ENCODE measurements at places on chromosomes 4 and X.

DNA sequence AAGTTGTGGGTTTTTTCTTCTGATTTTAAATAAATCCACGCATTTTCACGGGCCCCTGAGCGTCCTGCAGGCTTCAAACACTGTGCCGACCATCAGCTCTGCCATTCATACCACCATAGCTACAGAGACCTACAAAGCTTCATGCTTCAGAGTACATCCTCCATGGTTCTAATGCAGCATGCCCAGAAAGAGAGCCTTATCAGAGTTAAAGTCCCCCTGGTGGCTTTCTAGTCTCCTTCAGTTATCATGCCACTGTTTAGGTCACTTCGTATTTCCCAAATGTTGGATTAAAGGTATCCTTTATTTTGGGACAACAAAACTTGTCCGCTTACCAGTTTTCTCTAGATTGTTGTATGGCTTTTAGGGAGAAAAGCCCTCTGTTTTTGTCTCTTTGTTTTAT, 66.7 kb upstream of the VCX2 start:
- DNase-seq: no peak

GRCh38 chr4:149047368-149047767, 605.2 kb upstream of the NR3C2 start:
- DNase-seq: no peak

DNA sequence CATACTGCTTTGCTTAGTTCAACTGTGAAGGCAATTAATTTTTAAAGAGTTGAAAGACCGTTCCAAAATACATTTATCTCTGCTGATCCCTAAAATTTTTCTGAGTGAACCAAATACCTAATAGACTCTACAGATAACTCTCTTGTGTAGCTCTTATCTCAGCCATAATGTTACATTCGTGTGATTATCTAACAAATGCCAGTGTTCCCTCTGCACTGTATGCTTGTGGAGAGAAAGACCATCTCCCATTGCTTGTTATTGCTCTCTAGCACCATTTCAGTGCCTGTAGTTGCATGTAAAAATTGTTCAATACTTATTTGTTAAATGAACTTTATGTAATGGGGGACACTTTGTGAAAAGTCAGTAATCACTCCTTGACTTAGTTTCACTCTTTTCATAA, 81.3 kb upstream of the ATOH1 start:
- no peak for DNase-seq

DNA sequence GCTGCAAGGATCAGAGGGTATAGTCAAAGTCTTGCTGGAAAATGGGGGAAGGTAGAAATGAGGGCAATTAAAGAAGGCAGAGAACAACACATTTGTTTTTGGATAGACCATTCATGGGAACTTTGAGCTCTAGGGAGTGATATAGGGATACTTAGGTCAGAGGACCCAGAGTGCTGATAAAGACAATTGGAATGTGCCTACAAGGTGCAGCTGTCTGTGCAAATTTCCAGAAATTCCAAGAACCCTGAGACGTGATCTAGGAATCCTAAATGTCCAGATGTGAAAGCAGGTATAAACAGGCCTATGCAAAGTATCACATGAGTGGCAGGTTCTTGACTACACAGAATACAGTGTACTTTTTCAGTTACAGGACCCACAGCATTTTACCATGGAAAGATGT, 24.2 kb downstream of the FNIP2 start:
- no peak for DNase-seq

DNA sequence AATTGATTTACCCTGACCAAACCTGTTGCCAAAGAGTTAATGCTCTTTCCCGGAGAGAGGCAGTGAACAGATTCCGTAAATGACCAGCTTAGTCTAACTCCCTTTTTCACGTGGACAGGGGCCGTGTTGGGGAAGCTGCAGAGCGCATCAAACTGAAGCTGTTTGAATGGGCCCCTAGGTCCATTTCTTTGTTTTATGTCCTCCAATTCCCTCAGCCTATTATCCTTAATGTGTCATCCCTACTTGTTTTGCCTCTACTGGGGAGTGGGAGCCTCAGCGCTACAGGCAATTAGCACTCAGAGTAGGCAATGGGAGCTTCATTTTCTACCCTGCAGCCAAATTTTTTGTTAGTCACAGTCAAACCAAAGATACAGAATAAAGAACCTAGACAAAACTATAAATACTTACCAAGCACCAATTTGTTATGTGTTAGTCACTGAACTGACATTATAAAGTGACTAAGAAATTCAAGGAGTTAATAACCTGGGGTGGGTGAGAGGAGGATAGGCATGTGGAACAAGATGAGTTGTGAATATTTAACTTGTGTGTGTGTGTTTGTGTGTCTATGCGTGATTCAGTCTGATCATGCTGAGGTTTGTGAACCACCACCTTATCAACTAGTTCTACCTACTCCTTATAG, 417.4 kb downstream of the PACRGL start:
- DNase-seq: no peak

- no peak for DNase-seq
Observed at GRCh38 chr4:16055471-16055870, 28.4 kb downstream of the PROM1 start.

DNA sequence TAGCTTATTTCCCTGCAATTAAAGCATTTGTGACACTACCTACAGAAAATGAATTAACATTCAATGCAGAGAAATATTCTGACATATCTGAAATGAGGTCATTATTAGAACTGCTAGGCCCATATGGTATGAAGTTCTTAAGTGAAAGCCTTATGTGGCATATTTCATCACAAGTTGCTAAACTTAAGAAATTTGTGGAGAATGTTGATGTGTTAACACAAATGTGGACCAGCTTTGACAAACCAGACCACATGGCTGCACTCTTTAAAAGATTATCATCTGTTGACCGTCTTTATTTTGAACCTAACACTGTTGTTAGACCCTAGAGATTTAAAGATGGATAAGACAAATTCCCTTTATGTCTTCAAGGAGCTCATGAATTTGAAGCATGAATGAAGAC, 1024.1 kb downstream of the RPA4 start:
- no peak for DNase-seq

- no peak for DNase-seq
Observed at GRCh38 chr4:183118141-183118540, 19.1 kb downstream of the WWC2 start.

- no peak for DNase-seq
Observed at GRCh38 chrX:79169484-79169883, 25.0 kb downstream of the GPR174 start.

GRCh38 chr4:13174001-13174400, 310.1 kb downstream of the RAB28 start:
- no peak for DNase-seq

DNA sequence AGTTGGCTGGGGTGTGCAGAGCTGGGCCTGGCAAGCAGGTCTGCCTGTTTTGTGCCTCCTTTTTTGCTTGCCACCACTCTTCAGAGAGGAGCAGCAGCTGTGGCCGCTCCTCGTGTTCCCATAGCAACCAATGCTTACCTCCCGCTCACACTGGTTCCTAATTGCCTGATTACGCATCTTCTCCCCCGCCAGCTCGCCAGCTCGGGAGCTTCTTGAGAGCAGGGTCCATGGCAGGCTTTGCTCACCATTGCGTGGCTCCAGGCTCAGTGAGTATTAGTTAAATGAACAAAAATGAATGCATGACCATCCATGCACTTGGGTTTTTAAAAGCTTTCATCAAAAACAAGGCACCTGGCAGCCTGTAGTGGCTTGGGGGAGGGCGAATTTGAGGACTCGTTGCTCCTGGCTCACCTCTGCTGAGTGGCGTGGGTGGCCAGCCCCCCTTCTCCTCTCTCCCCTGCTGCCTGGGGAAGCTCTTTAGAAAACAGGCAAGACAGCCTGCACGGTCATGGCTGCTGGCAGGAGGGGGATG, 14.2 kb upstream of the PJA1 start:
- DNase-seq: peak; percentile 90

- no peak for DNase-seq
Observed at GRCh38 chr4:48462363-48462762, 20.8 kb upstream of the SLC10A4 start.

- DNase-seq: peak; percentile 77
Observed at GRCh38 chr4:159400558-159401225, 297.8 kb downstream of the RAPGEF2 start.

- no peak for DNase-seq
Observed at GRCh38 chrX:119887721-119888425, 7.8 kb upstream of the AKAP14 start.

GRCh38 chr4:102324730-102325129, 20.6 kb downstream of the SLC39A8 start:
- no peak for DNase-seq

- DNase-seq: no peak
Observed at GRCh38 chr4:150080337-150080736, 2.1 kb downstream of the DCLK2 start.

- DNase-seq: no peak
Observed at GRCh38 chr4:134935320-134935719, 733.7 kb upstream of the PABPC4L start.

DNA sequence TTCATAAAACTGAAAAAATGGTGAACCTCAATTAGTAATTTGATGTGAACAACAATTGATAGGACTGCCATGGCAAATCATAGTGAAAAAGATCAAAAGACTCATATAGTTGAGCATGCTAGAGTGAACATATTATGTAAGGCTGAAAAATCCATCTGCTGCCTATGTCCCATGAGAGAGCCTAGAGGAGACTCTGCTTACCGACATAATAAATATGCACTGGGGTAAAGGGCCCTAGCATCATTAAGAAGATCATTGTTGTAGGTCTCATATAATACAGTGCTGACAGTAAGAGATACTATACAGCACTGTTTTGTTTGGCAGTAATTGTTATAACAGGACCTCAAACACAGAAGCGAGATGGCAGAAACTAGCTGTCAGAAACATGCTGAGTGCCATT, 229.0 kb downstream of the PABPC4L start:
- DNase-seq: no peak

- DNase-seq: no peak
Observed at GRCh38 chr4:16160457-16160856, 65.8 kb downstream of the TAPT1 start.

DNA sequence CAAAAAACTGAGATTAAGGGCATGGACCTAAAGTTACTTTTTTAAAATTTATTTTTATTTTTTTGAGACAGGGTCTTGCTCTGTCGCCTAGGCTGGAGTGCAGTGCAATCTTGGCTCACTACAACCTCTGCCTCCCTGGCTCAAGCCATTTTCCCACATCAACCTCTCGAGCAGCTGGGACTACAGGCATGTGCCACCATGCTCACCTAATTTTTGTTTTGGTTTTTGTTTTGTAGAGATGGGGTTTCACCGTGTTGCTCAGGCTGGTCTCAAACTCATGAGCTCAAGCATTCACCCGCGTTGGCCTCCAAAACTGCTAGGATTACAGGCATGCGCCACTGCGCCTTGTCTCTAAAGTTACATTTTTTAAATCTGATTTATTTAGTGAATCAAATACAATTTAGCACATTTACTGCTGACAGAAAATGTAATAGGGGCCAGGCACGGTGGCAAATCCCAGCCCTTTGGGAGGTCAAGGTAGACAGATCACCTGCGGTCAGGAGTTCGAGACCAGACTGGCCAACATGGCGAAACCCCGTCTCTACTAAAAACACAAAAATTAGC, 38.3 kb downstream of the GUCY1A1 start:
- no peak for DNase-seq

GRCh38 chr4:123462007-123462406, 65.4 kb downstream of the SPRY1 start:
- DNase-seq: no peak

DNA sequence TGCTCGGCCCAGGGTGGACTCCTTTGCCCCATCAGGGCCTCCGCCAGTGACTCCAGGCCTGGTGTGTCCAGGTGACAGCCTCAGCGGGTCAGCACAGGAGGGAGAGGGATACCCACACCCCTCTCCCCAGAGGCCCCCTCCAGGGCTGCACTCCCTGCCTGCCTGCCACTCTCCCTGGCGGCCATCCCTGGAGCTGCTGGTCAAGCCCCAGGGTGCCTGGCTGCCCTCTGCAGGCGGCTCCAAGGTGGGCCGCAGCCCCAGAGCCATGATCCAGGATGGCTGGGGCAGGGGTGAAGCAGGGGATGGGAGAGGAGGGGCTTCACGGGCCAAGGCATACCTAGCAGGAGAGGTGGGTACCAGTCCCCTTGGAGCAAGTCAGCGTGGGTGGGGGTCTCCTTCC, 3.8 kb downstream of the FGFRL1 start:
- DNase-seq: no peak

- no peak for DNase-seq
Observed at GRCh38 chr4:182907396-182907795, 9.8 kb downstream of the DCTD start.

DNA sequence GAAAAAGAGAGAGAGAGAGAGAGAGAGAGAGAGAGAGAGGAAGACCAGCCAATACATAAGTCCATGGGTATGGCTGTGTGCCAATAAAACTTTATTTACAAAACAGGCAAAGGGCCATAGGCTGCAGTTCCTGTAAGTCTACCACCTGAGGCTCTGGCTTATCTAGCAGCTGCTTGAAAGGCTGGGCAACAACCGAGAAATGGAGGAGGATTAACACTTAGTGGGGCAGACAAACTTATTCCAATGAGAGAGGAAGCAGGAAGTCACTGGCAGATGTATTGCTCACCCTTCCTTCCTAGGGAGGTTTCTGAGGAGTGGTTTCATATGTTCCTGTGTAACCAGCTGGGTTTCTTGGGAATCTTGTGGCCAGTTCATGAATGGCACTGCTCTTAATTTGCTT, 4.7 kb upstream of the GPR143 start:
- DNase-seq: no peak

DNA sequence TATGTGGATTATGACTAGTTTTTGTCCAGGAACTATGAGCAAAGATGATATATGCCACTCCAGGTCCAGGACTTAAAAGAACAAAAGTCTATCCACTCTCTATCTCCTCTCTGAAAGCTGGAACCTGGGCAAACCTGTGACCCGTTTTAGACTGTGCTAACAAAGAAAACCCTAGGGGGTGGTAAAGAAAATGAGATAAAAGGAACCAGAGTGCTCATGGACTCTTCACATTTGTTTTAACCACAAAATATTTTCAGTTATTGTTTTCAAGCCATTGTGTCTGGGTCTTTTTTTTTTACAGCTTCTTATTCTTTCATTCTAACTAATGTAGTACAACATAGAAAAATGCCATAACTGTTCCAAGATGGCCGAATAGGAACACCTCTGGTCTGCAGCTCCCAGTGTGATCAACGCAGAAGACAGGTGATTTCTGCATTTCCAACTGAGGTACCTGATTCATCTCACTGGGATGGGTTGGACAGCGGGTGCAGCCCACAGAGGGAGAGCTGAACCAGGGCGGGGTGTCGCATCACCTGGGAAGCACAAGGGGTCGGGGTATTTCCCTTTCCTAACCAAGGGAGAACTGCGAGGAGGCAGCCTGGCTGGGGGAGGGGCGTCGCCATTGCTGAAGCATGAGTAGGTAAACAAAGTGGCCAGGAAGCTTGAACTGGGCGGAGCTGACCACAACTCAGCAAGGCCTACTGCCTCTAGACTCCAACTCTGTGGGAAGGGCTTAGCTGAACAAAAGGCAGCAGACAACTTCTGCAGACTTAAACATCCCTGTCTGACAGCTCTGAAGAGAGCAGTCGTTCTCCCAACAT, 45.1 kb downstream of the CHM start:
- peak; percentile 38 for DNase-seq

DNA sequence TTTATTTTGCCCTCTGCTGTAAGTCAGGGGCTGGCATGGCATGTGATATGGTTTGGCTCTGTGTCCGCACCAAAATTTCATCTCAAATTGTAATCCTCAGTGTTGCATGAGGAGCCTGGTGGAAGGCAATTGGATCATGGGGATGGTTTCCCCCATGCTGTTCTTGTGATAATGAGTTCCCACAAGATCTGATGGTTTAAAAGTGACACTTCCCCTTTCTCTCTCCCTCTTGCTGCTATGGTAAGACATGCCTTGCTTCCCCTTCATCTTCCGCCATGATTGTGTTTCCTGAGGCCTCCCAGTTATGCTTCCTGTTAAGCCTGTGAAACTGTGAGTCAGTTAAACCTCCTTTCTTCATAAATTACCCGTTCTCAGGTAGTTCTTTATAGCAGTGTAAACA, 72.0 kb upstream of the MSX1 start:
- DNase-seq: no peak

GRCh38 chrX:119512146-119512800, 44.0 kb downstream of the SLC25A5 start:
- peak; percentile 19 for DNase-seq
